NCI-H1417 treated with DMSO at 0.1 percent for 48 hours (cell line): ENCODE measurements at places on chromosomes 11 and 22.

GRCh38 chr11:108807262-108807661 lies 142.4 kb downstream of the DDX10 start:
- DNase-seq = no peak

GRCh38 chr11:27329867-27330632 lies 33.0 kb downstream of the CCDC34 start:
- no peak for DNase-seq

DNA sequence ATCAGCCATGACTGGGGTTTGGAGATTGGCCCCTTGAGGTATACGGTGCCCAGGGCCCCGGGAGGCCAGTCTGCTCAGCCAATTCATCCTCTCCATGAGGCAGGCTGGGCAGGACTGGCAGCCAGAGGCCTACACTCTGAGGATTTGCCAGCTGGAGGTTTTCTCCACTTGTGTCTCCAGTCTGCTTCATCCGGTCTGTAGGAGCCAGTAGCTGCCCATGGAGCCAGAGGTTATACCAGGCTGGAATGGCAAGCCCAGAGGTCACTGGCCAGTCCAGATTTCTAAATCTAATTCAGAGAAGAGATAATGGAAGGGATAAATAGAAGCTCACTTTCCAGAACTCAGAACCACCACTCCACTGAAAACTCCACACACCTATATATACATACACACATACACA lies 10.0 kb downstream of the FHIP1B start:
- DNase-seq = no peak

- DNase-seq = no peak
Measured at GRCh38 chr11:18352581-18352980, 30.2 kb downstream of the GTF2H1 start.

- no peak for DNase-seq
Measured at GRCh38 chr11:109165035-109165434, 257.0 kb upstream of the C11orf87 start.

DNA sequence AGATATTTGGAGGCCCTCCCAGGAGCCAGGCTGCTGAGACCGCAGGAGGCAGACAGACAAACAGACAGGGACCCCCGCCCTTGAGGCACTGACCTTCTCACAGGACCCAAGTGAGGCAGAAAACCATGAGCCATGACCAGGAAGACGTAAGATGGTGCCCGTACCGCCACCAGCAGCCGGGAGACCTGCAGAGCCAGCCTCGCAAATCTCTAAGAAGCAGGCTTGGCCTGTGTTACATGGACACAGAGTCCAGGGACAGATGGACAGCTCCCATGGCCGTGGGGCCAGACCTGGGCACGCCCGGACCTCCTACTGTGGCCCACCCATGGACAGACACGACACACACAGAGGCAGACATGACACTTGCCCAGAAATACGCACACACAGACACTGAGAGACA lies 30.7 kb upstream of the TOLLIP start:
- no peak for DNase-seq
